Progenitor cell of endocrine pancreas (in vitro differentiated cells): ENCODE measurements at places on chromosomes 4 and X. TPM values are rescaled to one million over a fixed set of nuclear protein-coding genes. Genes with fewer than 3 reads are reported as not detected.

S100G gene
- not detected in 2 replicates for total RNA-seq

- DNase-seq = no peak
Measured at GRCh38 chr4:105149771-105150170, 3.1 kb downstream of the TET2 start.

- peak; percentile 24 for DNase-seq
Measured at GRCh38 chr4:46648088-46648744, 258.3 kb upstream of the GABRA2 start.

PRRG1 gene
- 1.7 and 2.5 TPM in 2 replicates for total RNA-seq

BEND2 gene
- total RNA-seq = not detected in 2 replicates

DNA sequence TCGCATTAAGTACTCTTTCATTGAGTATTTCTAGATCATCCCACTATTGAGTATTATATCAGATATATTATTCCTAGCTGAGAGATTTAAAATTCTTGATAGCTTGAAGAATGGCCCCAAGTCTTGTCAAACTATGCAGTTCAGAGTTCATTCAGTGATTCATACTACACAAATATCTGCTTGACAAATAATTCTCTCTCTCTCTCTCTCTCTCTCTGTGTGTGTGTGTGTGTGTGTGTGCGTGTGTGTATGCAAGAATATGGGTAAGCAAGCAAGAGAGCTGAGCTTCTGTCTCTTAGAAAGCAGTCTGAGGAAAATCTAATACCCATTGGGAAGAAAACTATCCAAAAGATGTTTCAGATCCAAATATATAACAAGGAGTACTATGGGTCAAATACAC lies 142.0 kb downstream of the SLC10A7 start:
- no peak for DNase-seq
